CD4-positive, alpha-beta T cell (primary cell): ENCODE measurements at places on chromosomes 16 and 17.

DNA sequence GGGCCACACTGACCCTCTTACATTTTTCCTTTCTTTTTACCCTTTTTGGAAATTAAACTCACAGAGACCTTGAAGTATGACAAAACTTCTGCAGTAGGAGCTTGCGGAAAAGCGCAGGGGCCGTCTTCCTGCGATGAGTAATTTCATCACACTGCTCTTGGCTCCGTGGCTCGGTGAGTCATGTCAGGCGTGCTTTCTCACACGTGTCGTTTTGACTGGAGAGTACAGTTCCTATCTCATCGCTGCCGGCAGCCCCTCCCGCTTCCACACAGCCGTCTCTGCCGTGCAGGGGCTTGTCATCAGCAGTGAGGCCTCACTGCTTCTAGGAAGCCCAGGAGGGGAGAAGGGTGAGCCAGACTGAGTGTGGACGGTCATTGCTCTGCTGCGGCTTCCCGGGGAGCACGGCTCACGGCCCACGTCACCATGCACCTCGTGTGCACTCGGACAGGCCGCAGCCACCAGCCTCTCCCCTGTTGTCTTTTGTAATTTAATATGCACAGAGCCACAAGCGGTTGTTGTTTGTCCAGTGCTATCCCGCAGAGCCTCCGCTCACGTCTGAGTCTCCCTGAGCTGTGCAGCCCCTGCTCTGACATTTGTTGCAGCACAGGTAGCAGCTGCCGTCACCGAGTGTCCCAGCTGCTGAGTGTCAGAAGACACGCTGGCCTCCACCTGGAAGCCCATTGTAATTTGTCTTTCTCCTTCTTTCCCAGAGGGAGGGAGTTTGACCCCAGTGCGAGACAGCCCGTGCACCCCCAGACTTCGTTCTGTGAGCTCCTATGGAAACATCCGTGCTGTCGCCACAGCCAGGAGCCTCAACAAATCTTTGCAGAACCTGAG, 99.4 kb upstream of the CHMP6 start:
- DNase-seq, result peak; percentile 85

GRCh38 chr16:10769381-10769780, 25.7 kb downstream of the NUBP1 start:
- no peak for DNase-seq

GRCh38 chr17:17109256-17109655, 67.0 kb downstream of the MPRIP start:
- no peak for DNase-seq

DNA sequence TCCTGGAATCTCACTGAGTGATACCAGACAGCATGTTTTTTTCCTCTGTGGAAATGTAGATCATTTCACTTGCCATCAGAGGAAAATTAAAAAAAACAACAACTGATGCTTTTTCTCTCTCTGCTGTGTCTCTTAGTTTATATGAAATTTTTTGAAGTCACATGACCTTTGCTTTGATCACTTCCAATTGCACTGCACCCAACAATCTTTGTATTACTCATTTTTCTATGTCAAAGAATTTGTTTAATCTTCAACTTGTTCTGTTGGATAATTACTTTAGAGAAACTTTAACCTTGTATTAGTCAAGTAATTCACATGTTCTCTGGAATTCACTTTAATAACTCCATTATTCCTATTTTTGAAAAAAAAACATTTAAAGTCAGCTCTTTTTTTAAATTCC, 1452.7 kb upstream of the CDH8 start:
- no peak for DNase-seq

DNA sequence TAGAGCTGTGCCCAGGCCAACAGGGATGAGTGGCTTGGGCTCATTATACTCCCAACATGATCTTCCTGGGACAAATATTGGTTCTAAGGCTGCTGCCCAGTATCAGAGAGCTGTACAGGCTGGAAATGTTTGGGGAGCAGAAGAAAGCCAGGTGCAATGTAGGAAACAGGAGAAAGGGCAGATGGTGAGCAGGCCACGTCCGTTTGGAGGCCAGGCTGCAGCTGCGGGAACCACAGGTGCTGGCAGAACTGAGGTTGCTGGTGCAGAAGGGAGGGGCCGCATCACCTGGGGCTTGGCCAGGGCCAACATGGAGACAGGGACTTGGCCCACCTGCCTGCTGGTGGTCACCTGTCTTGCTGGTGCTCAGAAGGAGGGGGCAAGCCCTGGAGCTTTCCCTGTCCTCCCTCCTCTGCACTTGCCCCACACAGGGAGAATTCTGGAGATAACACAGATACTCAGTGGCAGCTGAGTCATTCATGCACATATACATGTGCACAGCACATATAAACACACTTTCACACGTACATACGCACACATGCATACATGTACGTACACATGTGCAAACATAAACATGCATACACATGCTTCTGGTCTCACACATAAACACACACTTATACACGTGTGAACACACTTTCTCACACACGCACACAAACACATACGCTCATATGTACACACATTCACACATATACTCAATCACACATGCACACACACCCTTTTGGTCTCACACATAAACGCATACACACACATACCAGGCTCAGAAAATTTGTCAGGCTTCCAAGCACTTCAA, 67.7 kb downstream of the WSCD1 start:
- no peak for DNase-seq

DNA sequence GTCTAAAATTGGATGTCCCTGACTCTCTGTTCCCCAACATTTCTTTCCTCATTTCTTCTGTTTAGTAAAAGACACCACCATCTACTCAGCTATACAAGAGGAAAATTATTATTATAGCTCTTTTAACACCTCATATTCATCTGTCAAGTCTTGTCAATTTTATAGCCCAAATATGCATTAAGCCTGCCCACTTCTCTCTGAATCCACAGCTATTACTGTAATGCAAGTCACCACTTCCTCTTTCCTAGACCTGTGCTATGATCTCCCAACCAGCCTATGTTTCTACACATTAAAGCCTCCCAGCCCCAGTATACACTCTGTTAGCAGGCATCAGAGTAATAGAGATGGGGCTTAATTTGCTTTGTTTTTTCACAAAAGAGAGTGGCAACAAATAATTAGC, 252.9 kb downstream of the GRIN2A start:
- DNase-seq, result no peak
